ENCODE measurements at places on chromosomes 1 and 21. TPM values are rescaled to one million over a fixed set of nuclear protein-coding genes. Genes with fewer than 3 reads are reported as not detected.
A peak's percentile ranks its signal among the peaks of the same experiment; 100 is the strongest.

The VWA5B1 gene
- not detected for total RNA-seq

The NHLH1 gene
- 0.12 TPM for total RNA-seq

The NUDT4B gene
- 0.74 TPM for total RNA-seq

GRCh38 chr1:43719063-43719462 is 11.7 kb downstream of the ST3GAL3 start:
- no peak for DNase-seq

DNA sequence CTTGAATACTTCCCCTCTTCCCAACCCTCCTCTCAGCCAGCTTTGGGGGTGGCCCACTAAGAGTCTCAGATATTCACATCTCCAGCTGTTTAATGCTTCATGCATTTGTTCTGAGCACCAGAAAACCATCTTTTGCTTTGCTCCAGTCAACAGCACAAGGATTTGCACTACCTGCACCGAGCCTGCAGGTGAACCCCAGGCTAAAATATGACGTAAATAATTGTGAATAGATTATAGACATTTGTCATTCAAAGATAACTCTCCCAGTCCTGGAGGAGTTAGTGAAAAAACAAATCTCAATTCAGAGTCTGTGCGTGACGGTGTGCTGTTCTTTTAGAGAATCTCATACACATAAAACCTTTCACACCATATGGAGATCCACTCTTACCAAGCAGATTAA is 7.4 kb downstream of the CD247 start:
- no peak for DNase-seq

DNA sequence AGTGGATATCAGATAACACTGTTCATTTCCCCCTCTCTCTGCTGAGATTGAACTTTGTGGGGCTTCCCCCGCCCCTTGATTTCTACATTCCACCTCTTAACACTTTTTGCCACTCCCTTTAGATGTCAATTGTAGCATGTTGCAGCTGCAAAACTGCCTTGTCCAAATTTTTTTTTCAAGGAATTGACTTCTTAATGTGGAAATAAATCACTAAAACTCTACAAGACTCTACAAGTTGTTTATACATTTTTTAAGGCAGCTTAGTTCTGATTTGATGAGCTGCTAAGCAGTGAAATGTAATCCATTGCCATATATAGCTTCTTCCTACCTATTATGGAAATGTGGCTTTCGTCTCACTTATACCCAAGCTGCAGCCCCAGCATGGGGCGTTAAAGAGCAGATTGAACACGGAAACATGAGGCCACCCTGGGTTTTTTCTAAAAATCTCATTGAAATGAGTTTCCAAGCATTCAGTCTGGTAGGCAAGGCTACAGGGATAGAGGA is 132.2 kb downstream of the SYT2 start:
- DNase-seq, result no peak

GRCh38 chr1:74733604-74734484 is 892 bp downstream of the TYW3 start:
- peak; percentile 54 for DNase-seq

The MAP3K21 gene
- total RNA-seq, result 19.1 TPM

- no peak for DNase-seq
Observed at GRCh38 chr1:70353601-70354331, 756 bp downstream of the ANKRD13C start.

DNA sequence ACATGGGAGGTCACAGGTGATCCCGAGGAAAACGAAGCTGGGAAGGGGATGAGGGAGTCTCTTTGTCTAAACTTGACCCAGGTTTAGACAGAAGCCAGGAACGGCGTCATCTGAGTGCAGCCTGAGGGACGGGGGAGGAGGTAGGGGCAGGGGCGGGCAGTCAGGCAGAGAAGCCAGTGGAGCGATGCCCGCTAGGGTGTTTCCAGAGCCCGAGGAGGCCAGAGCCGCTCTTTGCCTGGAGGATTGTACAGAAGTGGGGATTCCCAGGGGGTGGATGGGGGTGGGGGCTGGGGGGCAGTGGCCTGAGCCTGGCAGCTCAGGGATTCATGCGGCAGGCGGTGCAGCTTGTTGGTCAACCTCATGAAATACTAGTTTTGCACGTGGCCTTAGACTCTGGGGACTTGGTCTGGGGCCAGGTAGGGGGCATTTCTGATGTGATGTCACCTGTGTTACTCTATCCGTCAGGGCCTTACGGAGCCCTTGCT is 58.4 kb downstream of the VPS26C start:
- DNase-seq, result no peak

DNA sequence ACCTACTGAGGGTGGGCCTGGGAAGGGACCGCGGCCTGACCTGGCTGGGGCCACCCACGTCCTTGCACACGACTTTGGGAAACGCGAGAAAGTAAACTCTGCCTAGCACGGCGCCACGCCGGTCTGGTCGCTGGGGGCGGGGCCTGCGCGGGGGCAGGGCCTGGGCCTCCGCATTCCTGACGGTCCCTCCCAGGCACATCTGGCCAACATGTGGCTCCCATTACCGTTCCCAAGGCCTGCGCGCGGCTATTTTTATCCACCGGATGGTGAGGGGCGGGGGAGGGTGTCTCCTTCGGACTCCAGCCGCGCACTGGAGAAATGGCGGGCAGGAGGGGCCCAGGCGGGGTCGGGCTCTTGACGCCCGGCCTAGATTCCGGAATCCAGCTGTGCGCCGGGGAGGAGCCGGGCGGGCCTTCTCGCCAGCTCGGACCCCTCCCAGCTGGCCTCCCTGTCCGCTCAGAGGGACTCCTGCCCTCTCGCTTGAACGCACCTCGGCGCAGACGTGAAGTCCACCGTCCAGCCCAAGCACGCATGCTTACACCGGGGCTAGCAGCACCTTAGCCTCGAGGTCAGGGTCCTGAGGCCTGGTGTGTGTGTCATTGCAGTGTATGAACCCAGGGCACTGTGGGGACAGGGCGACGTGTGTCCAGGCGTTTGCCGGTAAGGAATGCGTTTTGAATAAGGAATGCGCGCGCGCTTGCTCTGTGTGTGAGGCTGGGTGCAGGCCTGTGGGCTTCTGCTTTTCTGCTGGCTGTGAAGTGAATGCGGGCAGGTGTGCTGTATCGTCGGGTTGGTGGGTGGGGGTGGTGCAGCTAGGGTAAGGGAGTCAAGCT is 2.1 kb downstream of the EVA1B start:
- DNase-seq, result peak; percentile 77

Data from HCT116 (cell line).